Spinal cord (tissue), 10 donors: ENCODE measurements at places on chromosomes 6 and 20.

GRCh38 chr6:84035484-84035883, 1.9 kb downstream of the MRAP2 start:
- DNase-seq, result no peak

DNA sequence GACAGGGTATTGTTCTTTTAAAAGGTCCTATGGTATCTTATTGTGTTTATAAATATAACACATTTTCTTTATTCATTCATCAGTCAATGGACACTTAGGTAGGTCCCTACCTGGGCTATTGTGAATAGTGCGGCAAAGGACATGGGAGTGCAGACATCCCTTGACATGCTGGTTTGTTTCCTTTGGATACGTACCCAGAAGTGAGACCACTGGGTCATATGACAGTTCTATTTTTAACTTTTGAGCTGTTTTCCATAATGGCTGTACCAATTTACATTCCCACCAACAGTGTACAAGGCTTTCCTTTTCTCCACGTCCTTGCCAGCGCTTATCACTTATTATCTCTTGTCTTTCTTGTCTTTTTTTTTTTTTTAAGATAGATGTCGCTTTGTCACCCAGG, 627.5 kb downstream of the PRKN start:
- no peak for DNase-seq

GRCh38 chr6:28462401-28462800, 19.1 kb upstream of the ZSCAN23 start:
- DNase-seq, result no peak

GRCh38 chr6:3997177-3997770, 81.7 kb downstream of the FAM217A start:
- peak; percentile 48 for DNase-seq

DNA sequence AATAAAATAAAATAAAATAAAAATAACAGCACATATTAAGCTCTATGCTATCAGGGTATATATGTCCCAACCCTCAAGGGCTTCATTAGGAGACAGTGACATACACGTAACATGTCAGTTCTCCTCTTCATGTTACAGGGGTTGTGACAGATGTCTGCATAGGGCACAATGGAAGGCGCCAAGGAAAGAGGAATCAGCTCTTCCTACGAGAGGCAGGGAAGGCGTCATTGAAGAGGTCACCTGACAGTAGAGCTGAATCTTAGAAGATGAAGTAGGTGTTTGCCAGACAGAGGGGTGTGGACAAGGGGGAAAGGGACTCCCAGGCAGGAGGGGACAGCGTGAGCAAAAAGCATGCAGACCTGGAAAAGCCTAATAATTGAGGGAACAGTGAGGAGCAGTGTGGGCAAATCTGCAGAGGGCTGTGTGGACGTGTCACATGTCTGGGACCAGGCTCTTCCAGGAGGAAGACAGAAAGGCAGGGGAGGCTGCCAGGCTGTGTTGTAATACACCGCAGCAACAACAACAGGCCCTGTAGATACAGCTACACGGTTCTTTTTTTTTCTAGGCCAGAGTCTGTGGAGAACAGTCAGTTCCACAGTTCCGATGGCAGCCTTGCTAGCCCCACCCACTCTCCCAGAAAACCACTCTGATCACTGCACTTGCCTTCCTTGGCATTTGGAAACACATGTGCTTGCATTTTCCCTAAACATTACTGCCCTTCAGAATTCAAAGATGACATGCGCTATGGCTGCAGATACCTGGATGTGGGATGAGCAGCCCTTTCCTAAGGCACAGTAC, 2.5 kb upstream of the FKBP5 start:
- peak; percentile 9 for DNase-seq

- no peak for DNase-seq
Observed at GRCh38 chr6:36949636-36950035, 4.9 kb upstream of the PI16 start.

GRCh38 chr6:42532038-42532669, 31.7 kb upstream of the UBR2 start:
- peak; percentile 35 for DNase-seq

- DNase-seq, result no peak
Observed at GRCh38 chr20:48823960-48824498, 3.8 kb downstream of the PREX1 start.

DNA sequence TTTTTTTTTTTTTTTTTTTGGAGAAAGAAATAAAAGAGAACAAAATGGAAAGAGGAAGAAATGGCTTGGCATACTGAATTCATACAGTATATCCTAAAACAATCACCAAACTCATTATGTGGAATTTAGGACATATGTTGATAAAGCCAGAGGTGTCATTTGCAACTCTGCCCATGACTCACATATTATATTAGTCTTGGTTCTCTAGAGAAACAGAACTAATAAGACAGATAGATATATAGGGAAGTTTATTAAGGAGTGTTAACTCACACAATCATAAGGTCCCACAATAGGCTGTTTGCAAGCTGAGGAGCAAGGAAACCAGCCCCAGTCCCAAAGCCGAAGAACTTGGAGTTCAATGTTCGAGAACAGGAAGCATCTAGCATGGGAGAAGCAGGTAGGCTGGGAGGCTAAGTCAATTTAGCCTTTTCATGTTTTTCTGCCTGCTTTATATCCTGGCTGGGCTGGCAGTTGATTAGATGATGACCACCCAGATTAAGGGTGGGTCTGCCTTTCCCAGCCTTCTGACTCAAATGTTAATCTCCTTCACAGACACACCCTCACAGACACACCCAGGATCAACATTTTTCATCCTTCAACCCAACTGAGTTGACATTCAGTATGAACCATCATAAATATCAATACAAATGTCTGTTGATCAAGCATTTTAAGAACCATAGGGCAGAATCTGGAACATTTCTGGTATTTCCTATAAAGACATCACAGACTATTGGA, 102.3 kb downstream of the UBE3D start:
- DNase-seq, result no peak

- DNase-seq, result no peak
Observed at GRCh38 chr6:137699031-137699683, 167.9 kb upstream of the TNFAIP3 start.

DNA sequence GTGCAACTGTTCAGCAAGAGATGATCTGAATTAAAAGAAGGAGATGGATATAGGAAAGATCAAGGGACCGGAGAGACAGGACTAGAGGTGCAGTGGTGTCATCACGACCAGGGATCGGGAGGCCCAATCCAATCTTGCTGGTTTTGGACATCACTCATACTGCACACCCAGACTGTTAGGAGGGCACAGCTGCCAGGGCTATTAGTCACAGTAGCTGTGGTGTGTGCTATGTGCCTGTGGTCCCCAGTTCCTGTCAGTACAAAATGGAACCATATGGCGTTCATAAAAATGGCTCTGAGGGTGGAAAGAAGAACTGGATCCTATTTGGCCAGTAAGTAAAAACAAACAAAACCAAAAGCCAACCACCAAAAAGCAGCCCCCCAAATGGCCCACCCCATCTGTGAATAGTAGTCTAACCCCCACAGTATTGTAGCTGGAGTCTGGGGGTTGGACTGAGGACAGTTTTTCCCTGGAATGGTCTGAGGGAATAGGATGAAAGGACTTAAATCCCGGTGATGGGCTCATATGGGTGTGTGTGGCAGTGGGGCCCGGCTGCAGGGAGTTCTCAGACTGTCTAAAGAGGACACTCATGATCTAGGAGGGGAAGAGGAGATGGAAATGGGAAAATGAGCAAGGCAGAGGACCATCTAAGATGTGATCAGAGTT, 9.3 kb upstream of the NNAT start:
- no peak for DNase-seq

GRCh38 chr6:12844284-12845223, 128.0 kb downstream of the PHACTR1 start:
- no peak for DNase-seq

DNA sequence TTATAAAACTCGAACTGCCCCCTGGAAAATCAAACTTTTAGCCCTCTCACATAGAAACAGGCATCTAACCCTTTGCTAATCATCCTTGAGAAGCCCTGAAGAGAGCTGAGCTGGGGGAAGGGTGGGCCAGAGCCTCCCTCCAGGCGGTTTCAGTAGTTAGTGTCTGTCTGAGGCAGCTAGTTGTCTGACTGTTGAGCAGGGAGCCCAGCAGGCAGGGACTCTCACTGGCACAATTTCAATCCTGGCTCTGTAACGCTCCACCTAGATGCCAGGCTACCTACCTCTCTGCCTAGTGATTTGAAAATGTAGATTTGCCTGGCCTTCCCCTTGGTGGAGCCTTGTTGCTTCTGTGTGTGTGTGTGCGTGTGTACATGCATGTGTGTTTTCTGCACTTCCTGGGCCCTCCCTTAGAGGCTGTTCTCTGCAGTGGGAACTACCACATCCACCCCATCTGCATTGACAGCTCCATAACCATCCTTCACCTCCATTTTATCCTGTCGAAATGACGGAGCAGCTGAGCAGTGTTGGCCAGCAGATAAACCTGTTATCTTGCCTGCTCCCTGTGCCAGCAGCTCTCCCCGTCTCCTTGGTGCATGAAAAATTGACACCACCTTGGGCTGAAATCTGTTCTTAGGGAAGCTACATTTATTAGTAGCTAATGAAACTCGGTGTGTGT, 69.6 kb upstream of the VSTM2L start:
- no peak for DNase-seq

GRCh38 chr6:164455835-164456234, 853.6 kb downstream of the C6orf118 start:
- DNase-seq, result no peak

GRCh38 chr20:5146871-5147592, 20.2 kb downstream of the CDS2 start:
- DNase-seq, result no peak

- DNase-seq, result peak; percentile 44
Observed at GRCh38 chr20:9331707-9332435, 182.5 kb upstream of the LAMP5 start.

- DNase-seq, result no peak
Observed at GRCh38 chr20:8344631-8345030, 212.6 kb downstream of the PLCB1 start.

- no peak for DNase-seq
Observed at GRCh38 chr6:109854541-109855308, 123.4 kb upstream of the GPR6 start.

- peak; percentile 64 for DNase-seq
Observed at GRCh38 chr20:21615617-21616080, 89.8 kb upstream of the PAX1 start.

GRCh38 chr20:16828666-16829305, 80.6 kb downstream of the OTOR start:
- DNase-seq, result no peak

GRCh38 chr20:58817748-58818147, 33.0 kb downstream of the GNAS-AS1 start:
- DNase-seq, result no peak

DNA sequence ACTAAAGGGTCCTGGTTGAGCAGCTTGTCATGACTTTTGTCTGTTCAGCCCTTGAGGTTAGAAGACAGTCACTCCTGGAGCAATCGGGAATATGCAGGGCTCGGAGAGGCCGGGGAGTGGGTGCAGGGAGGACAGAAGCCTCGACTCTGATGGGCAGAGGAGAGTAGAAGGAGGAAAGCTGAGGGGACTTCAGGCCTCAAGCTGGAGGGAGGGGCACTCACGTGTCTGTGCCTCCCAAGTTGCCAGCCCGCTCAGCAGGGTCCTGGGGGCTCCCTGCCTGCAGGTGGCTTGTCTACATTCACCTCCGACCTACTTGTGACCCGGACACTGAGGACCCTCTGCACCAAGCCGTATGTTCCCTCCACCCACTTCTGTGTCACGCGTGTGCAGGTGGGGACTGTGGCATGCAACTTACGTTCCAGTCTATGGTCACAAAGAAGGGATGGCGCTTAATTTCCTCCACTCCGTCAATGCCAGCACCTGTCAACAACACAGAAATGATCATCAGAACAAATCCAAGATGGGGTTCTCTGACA, 86.8 kb upstream of the MPC1 start:
- DNase-seq, result no peak

DNA sequence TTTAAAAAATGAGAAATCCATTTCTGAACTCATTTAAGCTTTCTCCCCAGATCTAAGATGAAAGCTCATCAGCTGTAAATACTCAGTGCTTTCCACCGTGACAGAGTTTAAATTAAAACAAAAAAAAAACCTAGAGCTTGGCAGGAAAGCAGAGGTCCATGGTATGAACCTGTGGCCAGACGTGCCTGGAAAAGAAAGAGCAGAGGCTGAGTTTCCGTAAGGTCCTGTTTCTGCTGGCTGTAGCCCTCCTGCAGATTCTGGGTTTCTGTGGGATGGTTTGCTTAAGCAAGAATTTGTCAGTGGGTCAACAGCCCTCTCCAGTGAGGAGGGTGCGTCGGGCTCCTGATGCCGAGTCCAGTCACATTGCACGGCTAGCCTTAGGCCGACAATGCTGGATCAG, 383.2 kb downstream of the SAMD5 start:
- no peak for DNase-seq

DNA sequence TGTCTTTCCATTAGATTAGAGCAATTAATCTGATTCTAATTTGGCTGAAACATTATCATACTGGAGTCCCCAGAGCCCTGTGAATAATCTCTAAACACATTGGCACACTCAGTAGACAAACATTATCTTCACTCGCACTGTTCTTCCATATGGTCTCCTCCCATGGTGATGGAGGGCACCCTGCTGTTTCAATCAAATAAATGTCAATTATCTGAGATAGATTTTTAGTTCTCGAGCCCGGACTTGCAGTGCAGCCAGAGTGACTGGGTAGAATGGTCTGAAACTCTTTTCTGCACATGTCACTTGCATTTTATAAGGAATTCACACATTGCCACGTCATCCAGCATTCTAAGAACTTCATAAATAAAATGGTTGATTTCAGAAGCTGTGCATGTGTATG, 90.6 kb upstream of the MAP3K7 start:
- peak; percentile 66 for DNase-seq
